ENCODE measurements at places on chromosomes 2 and 18.

GRCh38 chr2:225083276-225083675 lies 41.0 kb upstream of the DOCK10 start:
- DNase-seq, result no peak

DNA sequence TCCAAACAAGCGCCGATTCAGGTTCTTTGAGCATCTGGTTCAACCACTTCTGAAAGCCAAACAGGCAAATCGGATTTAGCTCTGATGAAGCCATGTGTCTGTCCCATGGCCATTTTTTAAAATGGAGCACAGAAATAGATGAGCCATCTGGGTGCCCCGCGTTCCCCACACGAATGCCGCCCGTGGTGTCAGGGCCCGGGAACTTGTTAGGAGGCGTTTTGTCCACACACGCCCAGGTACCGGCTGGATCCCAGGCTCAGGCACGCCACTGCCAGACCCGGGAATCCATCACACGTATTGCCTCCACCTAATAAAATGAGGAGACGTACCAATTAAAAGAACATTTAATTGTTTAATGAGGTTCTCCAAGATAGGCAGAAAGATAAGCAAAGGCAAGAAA lies 374.4 kb upstream of the SALL3 start:
- no peak for DNase-seq

- no peak for DNase-seq
Observed at GRCh38 chr2:218005028-218005427, 2.2 kb upstream of the TNS1 start.

- DNase-seq, result no peak
Observed at GRCh38 chr18:56716692-56717146, 65.6 kb downstream of the WDR7 start.

DNA sequence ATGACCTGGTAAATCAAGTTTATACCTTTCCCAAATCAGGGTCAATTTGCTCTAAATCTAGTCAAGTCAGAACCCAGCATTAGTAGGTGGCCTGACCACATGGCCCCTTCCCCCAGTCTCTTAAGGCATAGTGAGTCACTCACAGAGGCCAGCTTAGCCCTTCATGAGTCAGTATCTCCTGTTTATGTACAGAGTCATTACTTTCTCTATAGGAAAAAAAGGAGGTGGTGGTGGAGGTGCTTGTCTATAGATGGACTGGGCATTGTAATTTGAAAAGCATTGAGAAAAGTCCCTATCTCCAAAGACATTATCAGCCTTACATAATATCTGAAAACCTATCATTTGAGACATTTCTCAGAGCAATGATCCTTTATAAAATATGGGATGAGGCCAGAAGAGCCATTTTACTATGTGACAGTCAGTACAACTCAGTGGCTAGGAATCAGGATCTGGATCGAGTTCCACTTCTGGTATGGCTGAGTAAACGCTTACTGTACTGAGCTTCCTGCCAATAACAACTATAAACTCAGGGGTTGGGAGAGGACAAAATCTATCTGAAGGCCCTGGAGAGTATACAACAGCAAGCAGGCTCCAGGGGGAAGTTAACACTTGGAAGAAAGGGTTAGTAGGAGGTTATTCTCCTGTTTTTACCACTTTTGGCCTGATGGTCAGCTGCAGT lies 22.5 kb upstream of the SIGLEC15 start:
- DNase-seq, result no peak

DNA sequence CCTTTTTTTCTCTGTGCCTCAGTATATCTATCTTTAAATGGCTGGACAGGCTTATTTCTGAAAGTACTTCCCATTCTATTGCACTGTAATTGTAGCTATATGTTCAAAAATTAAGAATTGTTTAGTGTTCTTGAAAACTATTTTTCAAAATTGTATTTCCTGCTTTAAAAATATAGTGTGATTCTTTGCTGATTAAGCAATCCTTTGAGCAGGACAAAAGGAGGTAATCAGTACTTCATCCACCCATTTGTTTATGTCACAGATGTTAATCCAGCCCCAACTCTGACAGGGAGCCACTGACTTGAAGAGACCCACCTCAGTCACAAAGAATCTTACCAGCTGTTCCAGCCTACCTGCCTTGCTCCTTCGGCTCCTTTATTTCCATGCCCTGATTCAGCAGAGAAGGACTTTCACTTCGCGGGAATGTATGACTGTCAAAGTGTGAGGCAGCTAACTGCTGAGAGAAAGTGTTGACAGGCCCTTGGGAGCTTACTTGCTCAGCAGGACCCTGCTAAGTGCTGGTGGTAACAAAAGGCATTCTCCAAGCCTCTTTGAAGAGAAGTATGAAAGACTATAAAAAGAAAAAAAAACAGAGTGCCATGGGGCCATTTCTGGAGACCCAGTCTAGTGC lies 393.3 kb upstream of the CYRIA start:
- no peak for DNase-seq

DNA sequence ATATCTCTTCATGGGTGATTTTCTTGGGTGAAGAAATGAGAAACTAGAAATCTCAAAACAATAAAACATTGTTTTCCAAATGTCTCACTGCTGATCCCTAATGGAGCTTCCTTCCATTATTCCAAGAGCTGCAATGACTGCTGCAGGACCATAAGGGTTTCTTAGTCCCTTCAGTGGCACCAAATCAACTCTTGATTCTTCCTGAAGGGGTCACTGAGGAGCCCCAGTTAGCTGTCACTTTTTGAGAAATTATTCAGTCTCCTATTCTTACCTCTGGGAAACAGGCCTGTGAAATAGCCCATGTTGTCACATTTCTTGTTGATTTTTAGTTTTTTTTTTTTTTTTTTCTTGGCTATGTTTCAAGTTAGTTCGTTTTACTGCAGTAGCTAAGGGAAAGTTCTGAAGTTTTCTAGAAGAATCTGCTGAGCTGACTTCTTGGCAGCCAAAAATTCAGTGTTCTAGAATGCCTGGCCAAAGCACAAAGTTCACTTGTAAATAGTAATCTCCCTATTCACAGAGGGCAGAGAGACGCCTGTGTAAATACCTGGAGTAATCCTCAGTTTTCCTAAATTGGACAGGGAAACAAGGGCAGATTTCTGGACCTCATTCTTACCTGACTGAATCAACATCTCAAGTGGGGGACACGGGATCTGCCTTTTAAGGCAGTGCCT lies 480.0 kb downstream of the RIT2 start:
- no peak for DNase-seq

DNA sequence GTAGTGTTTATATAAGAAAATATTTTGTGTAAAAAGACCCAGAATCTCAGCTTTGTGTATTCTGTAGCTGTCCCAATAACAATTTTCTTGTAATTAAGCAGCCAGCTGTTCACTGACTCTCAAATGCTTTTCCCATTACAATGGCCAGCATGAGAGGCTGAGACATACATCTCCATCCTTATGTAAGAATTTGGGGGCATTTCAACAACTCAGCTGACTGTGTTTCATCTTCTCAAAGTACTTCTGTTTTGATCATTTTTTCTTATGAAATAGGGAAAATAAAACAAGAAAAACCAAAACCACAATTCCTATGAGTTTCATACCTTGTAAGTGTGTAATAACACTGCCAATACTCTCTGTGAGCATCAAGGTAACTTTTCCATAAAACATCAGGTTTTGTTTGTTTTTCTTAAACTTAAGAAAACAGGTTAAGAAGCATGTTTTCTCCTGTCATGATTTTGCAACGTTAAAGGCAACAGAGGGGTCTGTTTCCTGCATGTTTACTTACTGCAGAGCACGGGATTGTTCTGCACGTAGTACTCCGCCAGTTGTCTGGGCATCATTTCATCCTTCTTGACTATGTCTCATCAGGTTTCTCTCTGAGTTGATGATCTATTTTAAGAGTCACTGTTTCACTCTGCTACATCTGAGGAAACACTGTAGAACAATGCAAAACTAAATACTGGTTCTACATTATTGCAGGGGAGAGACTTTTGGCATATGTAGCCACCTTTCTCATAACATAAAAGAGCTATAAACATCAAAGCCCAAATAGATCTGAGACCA lies 62.9 kb upstream of the CYRIA start:
- no peak for DNase-seq

GRCh38 chr2:190930411-190930810 lies 49.8 kb downstream of the GLS start:
- DNase-seq, result no peak

DNA sequence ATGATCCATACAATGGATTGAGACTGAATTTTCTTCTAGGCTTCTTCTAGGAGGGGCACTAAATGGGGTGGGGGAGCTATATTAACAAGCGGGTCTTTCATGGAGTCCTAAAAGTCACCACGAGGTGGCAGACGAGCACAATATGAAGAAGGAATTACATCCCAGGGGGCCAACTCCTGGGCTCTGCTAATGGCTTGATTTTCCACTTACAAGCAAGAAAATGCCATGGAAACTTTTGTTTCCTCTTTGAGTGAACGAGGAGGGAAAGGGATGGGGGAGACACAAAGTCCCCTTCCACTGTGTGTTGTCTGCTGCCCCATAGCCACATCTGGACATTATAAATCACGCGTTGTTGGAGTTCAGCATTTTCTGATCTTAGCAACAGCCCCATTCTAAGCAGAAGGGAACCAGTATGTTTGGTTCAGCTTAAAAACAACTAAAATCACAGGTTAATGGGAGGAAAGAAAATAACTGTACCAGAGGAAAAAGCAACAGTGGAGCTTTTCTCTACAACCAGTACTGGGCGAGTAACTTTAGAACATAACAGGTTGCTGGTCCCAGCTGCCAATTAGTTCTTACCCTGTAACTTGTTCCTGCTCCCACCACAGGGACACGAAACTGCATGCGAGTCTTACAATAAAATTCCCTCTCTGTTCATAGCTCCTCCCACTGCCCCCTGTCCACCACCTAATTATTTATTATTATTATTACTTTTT lies 285.0 kb upstream of the PARD3B start:
- no peak for DNase-seq

DNA sequence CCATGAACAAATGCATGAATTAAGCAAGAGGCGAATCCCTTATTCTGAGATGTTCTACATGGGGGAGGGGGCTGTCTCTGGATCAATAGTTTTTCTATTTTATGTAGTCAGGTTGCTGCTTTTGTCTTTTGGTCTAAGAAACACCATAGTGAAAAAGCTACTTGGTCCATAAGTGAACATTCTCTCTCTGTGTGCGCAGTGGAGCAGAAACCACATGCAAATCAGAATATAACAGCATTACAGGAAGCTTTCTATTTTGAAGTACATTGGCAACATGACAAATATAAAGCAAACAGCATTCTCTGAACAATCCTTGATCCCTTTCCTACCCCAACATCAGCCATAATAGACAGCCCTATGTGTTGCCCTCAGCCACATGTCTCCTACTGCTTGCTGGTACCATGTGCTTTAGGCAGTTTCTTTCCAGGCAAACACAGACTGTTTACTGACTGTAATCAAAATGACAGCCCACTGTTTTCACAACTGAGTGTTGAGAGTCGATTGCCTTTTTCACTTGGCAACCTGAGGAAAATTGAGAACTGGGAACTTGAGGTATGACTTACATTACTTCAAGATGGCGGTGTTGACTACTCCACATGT lies 10.6 kb downstream of the SCN3A start:
- no peak for DNase-seq

GRCh38 chr2:158266111-158266510 lies 164.4 kb downstream of the UPP2 start:
- DNase-seq, result no peak

DNA sequence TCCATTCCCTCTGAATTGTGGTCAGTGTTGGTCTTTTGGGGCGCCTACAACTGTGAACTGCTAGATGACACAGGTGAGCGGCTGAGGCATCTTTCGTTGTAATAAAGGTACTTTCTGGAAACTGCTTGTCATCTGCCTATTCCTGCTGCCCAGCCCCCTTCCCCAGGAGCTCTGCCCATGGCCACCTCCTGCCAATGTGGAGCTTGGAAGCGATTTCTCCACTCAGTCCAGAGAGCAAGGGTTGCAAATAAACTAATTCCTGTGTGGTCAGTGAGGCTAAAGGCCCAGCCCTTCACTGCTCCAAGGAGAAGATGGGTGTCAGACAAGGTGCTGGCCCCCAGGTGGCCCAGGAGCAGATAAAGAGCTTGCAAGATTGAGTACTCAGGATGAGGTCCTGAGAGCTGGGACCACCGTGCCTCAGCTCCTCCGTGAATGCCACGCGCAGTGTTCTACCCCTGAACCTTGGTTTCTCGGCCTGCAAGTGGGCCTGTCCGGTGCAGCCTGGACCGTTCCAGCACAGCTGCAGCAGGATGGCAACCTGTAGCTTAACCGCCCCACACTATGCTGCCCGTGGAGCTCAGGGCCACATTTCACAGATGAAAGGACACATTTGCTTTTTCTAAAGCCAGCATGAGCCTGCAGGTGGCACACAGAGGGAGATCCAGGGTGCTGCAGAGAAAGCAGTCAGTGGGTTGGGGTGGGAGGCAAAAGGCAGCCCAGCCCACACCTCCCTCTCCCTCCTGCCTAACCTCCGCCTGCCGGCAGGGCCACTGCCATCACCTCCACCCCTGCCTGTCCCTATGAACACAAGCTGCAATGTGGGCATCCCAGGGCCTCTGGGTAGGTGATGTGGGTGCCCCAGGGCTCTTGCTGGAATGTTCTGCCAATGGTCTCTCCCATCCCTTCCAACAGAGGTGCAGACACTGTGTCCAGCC lies 78.7 kb upstream of the OTOF start:
- no peak for DNase-seq

DNA sequence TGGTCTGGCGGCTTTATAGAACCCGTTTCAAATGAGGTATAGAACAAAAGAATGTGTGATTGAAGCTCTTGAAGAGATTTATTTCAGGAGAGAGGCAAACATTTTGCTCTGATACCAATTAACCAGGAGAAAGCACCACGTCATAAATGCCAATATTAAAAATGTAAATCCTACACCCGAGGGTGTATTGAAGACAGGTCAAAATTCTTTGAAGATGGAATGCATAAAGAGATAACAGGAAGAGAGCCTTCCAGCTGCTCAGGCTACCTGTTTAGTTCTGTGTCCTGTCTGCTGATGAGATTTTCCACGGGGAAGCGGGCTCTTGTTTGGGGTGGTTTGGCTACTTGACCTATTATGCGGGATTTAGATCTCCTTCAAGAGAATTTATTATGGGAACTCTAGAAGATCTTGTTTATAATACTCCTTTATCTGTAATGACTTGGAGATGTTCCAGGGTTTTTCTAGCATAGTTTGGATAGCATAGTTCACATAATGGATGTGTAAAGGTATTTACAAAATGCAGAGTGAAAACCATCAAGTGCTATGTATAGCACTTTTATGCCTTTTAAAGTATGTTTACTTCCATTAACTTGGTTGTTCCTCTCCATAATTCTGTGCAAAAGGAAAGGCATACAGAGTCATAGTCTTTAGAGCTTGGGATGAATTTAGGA lies 204.5 kb upstream of the SPRED2 start:
- no peak for DNase-seq

DNA sequence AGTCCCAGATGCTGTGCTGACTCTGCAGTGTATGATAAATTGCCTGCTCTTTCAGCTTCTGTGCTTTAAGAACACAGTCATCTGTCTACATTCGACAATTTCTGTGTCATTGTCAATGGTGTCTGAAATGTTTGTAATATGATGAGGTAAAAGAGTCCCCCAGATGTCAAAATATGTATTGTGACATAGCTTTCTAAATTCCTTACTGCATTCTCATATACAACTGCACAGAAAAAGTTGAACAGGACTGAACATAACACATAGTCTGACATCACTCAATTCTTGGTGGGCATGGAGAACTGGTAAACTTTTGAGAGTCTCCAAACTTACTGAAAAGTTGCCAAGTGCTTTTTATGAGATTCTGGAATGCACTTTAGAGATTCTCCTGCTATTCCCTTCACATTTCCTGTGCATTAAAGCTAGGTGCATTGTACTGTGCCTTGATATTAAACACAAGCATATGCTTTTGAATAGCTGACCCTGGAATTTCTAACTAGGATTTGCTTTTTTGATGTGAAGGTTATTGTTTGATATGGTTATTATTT lies 48.1 kb upstream of the ARHGAP28 start:
- DNase-seq, result no peak

Measured in central memory CD8-positive, alpha-beta T cell (primary cell).